ENCODE measurements at places on chromosomes 5 and 9. TPM values are rescaled to one million over a fixed set of nuclear protein-coding genes. Genes with fewer than 3 reads are reported as not detected.

The SPATA31C1 gene
- not detected for total RNA-seq

DNA sequence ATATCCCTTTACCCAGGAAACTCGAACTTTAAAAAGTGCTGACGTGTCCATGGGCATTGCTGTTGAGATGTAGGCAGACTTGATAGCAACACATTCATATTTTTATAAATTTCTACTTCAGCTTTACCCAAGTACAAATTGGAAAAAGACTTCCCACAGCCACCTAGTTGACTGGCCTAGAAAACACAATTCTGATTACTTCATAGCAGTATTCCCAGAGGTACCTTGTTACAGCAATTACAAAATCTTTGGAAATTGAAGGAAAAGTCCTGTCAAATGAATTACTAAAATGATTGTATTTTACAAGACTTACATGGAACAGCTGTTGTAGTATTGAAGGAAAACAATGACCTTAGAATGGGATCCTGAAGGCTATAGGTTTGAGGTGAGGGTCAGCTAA lies 130.7 kb upstream of the NREP start:
- H3K27me3 ChIP-seq: no peaks in the 10 kb centered on the region
- no peaks in the 10 kb centered on the region for H3K36me3 ChIP-seq
- no peak for DNase-seq
- H3K4me1 ChIP-seq: no peaks in the 10 kb centered on the region
- no peak overlapping the region for H3K4me3 ChIP-seq
- no peak overlapping the region for H3K27ac ChIP-seq

DNA sequence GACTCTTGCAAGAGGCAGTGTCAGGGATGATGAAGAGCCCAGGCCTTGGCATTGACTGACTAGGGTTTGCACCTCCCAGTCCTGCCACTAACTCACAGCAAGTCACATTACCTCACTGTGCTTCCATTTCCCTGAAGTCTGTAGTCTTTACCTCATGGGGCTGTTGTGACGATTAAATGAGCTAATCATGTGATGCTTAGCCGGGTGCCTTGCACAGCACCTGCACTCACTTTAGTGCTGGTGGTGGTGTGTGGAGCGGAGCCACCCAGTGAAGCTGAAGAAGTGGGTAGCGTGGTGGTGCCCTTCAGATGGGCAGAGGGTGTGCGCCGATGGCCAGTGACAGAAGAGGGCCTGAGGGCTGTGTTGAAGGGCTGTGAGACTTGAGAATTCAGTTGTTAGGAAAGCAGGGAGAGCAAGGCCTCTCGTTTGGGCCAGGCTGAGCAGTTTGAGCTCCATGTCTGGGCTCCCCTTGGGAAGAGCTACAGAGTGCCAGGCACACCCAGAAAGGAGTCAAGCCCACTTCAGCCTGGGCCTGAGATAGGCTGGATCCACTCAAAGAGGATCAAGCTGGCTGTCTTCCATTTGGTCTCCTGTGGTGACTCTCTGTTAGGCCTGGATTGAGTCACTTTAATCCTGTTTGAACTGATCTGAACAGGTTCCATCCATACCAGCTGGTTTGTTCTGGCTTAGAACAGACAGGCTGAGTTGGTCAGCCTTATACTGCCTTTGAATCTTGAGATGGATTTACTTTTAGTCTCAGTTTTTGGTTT lies 42.5 kb downstream of the RALGPS1 start:
- no peaks in the 10 kb centered on the region for H3K36me3 ChIP-seq
- H3K4me3 ChIP-seq: no peak overlapping the region
- peak overlapping the region; percentile 52 for H3K27ac ChIP-seq
- peaks cover 6% of the 10 kb centered on the region for H3K27me3 ChIP-seq

DNA sequence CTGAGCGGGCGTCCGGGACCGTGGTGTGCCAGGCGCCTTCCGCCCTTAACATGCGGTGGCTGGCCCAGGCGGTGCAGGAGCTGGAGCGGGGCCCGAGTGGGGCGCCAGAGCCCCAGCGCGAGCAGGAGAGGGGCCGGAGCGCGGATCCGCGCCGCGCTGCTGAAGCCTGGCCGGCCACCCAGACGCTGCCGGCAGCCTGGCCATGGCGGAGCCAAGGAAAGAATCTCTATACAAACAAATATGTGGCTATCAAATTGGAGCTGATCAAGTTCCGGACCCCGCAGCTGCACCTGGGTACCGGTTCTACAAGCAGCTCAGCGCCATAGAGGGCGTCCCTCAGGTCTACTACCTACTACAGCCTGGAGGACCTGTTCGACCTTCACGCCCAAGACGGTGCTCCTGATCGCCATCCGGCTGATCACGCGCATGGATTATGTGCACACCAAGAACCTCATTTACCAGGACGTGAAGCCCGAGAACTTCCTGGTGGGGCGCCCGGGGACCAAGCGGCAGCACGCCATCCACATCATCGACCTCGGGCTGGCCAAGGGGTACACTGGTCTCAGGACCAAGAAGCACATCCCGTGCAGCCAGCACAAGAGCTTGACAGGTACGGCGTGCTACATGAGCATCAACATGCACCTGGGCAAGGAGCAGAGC lies 55.8 kb downstream of the JAK2 start:
- DNase-seq: no peak
- H3K36me3 ChIP-seq: no peaks in the 10 kb centered on the region
- H3K27ac ChIP-seq: no peak overlapping the region
- no peak overlapping the region for H3K4me3 ChIP-seq

- H3K4me3 ChIP-seq: no peak overlapping the region
- no peaks in the 10 kb centered on the region for H3K27me3 ChIP-seq
- no peaks in the 10 kb centered on the region for H3K4me1 ChIP-seq
- DNase-seq: no peak
- H3K27ac ChIP-seq: no peak overlapping the region
Measured at GRCh38 chr5:138402640-138403039, 36.2 kb upstream of the REEP2 start.

DNA sequence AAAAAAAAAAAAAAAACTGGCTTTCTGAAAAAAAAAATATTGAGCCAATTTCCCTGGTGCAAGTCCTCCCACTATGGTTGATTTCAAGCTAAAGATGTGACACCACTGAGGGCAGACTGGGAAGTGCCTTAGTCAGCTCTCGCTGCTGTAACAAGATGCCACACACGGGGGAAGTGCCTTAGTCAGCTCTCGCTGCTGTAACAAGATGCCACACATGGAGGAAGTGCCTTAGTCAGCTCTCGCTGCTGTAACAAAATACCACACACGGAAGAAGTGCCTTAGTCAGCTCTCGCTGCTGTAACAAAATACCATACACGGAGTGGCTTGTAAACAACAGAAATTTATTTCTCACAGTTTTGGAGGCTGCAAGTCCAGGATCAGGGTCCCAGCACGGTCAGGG lies 23.4 kb downstream of the BTNL9 start:
- H3K27ac ChIP-seq: no peak overlapping the region
- no peaks in the 10 kb centered on the region for H3K4me1 ChIP-seq
- no peak overlapping the region for H3K4me3 ChIP-seq
- no peaks in the 10 kb centered on the region for H3K36me3 ChIP-seq
- peaks cover 11% of the 10 kb centered on the region for H3K27me3 ChIP-seq
- DNase-seq: no peak

DNA sequence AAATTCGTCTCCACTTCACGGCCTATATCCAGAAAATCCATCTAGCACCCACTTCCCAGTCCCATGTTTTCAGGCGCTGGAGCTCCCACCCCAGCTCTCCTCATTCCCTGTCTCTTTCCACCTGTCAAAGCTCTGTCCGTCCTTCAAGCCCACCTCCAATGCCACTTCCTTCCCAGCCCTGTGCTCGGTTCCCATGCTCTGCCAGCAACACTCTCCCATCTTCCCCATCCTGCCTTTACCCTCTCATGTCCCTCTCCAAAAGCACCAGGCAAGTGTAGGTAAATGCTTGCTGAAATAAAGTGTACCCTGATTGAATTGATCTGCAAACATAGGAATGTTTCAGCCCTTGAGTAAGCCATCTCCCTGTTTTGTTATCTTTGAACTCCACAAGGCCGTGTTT lies 9.2 kb downstream of the DRD1 start:
- no peak overlapping the region for H3K4me3 ChIP-seq
- no peak overlapping the region for H3K27ac ChIP-seq
- no peaks in the 10 kb centered on the region for H3K27me3 ChIP-seq
- no peaks in the 10 kb centered on the region for H3K4me1 ChIP-seq
- H3K36me3 ChIP-seq: no peaks in the 10 kb centered on the region
